ENCODE measurements at places on chromosomes 3 and 15.

DNA sequence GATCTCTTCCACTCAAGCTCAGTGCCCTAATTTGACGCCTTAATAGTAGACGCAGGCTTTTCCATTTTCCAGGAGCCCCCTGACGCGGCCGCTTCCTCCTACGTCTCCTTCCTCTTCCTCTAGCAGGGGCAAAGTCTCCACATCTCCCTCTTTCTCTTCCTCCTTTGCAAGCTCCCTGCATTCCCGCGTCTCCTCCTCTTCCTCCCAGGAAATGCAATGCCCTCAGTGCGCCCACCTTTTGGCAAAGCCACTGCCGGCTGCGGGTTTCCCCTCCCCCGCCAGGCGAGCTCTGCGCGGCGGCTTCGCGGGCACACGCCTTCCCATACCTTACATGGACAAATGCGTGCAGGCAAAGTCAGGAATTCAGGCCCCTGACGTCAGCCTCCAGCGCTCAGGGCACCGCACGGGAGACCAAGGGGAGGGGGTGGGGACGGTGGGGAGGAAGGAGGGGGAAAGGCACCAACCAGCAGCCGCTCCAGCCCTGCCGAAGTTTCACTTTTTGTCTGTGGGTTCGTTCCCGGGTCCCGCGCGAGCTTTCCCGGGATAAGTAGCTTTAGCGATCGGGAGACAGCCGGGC, 432 bp upstream of the LPP start:
- peak; percentile 98 for DNase-seq

GRCh38 chr3:178526291-178526690, 9.9 kb upstream of the KCNMB2 start:
- DNase-seq = no peak

GRCh38 chr3:197000211-197000610, 29.4 kb downstream of the MELTF start:
- DNase-seq = peak; percentile 9

GRCh38 chr3:163890661-163891060, 1187.6 kb downstream of the SI start:
- no peak for DNase-seq

GRCh38 chr3:196867155-196867506, 589 bp upstream of the SENP5 start:
- no peak for DNase-seq

GRCh38 chr3:45302470-45302869, 76.4 kb upstream of the TMEM158 start:
- no peak for DNase-seq

DNA sequence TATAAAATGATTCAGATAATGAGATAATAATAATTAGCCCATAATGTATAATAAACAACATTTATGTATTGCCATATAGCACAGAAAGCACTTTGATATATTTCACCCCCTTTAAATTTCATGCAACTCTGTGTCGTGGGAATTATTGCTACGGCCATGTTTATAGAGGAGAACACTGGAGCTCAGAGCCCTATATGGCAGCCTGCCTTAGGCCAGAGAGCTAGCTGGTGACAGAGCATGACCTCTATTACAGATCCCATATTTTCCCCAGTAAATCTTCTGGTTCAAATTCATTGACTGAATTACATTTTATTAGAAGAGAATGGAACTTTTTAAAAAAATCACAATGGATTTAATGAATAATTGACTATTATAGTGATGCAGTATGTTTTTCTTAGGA, 25.0 kb downstream of the USP13 start:
- no peak for DNase-seq

- no peak for DNase-seq
These were observed 673 bp upstream of the HCLS1 start for GRCh38 chr3:121661376-121661775.
